ENCODE measurements at places on chromosomes 12 and 14.

- DNase-seq = no peak
Measured at GRCh38 chr12:57216921-57217879, 606 bp downstream of the NXPH4 start.

- no peak for DNase-seq
Measured at GRCh38 chr12:51517316-51517715, 73.7 kb upstream of the SCN8A start.

- DNase-seq = no peak
Measured at GRCh38 chr12:129605666-129606065, 298.2 kb downstream of the TMEM132D start.

DNA sequence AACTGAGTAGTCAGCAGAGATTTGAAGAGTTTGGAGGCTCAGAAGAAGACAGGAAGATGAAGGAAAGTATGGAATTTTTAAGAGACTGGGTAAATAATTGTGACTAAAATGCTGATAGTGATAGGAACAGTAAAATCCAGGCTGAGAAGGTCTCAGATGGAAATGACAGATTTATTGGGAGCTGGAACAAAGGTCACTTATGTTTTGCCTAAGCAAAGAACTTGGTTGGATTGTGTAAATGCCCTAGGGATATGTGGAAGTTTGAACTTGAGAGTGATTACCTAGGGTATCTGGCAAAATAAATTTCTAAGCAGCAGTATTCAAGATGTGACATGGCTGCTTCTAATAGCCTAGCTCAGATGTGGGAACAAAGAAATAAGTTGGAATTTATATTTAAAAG is 180.9 kb downstream of the TRHDE start:
- DNase-seq = no peak

DNA sequence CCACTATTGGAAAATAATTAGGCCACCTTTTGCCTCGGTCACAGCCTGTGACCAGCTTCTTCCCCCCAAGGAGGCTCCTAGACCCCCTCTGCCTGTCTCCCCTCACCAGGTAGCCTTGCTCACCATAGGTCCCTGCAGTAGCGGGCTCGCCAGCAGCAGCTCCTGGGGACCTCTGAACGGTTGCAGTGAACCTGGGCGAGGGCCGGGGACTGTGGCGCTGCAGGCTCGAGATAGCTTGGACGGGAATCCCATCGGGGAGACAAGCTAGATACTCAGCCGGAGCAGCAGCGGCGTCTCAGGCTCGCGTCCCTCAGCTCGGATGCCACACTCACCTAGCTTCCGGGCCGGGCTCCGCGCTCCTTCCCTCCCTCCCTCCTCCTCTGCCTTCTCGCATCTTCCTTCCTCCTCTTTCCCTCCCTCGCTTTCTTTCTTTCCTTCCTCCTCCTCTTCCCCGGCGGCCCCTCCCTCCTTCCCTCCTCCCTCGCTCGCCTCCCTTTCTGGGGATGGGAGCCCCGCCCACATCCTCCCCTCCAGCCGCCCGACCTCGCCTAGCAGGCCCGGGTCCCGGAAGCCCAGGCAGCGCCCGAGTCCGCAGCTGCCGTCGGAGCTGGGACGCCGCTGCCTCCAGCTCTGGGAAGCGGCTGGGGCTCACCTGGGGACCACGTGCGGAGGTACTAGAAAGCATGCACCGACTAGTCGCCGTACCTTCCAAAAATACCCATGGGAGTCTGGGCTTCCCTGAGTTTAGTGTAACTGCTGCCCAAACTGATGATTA is at the start of gene BMP4:
Gene BMP4 (minus strand): TSS at position 399 of the 775 bp plus-strand sequence. CDS start 4,603 bp downstream, outside the sequence.
- no peak for DNase-seq

GRCh38 chr12:42484996-42485395 is 104.5 kb downstream of the PRICKLE1 start:
- no peak for DNase-seq

GRCh38 chr12:96720363-96720705 is 186.7 kb upstream of the NEDD1 start:
- no peak for DNase-seq

GRCh38 chr12:14993537-14994266 is 20.9 kb downstream of the PDE6H start:
- DNase-seq = no peak

GRCh38 chr14:34059925-34060650 is 109.2 kb upstream of the EGLN3 start:
- peak; percentile 19 for DNase-seq

DNA sequence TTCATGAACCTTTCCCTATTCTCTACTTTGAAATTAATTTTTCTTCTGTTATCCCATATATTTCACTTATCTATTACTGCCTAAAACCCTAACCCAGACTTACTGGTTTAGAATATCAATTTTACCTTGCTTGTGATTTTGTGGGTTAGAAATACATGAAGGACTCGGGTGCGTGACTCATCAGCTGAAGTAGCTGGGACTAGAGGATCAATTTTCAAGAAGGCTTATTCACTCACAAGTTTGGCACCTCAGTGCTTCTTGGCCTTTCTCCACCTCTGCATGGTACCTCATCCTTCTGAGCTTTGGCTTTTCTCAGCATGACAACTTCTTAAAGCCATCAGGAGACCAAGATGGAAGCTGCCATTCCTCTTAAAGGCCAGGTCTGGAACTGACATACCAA is 57.8 kb downstream of the TMEM117 start:
- no peak for DNase-seq

- no peak for DNase-seq
Measured at GRCh38 chr14:68806526-68807147, 13.8 kb upstream of the ZFP36L1 start.

All from T-helper 22 cell (primary cell).